ENCODE measurements at places on chromosomes 6 and 20.

- no peak for DNase-seq
Observed at GRCh38 chr20:42179768-42180167, 561.6 kb upstream of the CHD6 start.

DNA sequence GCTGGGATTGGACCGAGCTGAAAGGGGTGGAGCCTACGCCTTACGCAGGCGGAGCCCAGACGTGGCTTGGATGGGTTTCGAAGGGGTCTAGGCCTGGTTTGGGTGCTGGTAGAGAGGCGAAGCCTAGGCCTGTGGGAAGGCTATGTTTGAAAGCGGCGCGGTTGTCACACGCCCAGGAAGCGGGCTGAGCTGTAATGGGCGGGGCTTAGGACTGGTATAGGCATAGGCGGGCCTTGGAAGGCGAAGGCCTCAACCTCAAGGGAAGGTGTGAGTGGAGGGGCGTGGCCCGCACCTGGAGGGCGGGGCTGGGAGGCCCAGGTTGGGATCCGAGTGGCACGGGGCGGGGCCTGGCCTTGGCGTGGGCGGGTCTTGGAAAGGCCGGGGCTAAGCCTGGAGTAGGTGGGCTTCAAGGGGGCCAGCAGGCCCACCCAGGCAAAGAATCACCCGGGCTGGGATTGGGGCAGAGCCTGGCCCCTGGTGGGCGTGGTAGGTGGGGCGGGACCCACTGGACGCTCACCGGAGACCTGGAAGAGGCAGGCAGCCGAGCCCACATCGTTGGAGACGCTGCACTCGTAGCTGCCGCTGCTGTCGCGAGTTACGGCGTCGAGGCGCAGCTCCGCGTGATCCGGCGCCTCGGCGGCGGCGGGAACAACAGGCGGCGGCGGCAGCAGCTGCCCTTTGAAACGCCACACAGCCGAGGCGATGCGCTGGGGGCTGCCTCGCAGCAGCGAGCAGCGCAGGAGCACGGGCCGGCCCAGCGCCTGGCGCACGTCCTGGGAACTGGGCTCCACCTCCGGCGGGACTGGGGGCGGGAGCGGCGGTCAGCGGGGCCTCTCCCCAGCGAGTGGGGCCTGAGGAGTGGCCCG is 49.0 kb downstream of the MDGA1 start:
- DNase-seq: no peak

DNA sequence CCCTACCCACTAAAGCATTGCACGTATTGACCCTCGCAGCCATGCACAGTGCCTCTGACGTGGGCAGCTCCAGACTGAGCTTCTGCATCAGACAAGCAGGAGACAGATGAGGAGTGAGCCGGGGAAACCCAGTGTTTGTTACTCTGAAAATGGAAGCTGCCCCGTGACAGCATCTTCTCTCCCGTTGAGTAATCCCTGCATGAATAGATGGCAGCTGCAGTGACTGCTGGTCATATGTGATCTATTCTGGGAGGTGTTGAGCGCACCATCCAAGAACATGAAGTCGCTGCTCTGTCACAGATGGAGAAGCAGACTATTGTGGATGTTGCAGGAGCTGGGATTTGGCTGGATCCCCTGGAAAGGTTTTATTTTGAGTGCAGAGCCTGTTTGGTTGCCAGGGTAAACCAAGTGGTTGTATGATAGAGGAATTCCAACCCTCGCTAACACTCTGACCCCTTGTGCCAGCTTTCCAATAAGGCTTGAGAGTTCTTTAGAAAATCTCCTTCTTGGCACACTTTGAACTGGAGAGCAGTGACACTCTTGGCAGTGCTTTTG is 242.2 kb downstream of the NRN1 start:
- no peak for DNase-seq

- no peak for DNase-seq
Observed at GRCh38 chr6:42449917-42450476, 1.7 kb downstream of the TRERF1 start.

GRCh38 chr6:168607272-168608112 is 166.5 kb downstream of the SMOC2 start:
- no peak for DNase-seq

- no peak for DNase-seq
Observed at GRCh38 chr6:170297576-170298330, 6.9 kb upstream of the DLL1 start.

- DNase-seq: no peak
Observed at GRCh38 chr20:5767493-5768098, 17.4 kb downstream of the SHLD1 start.

- DNase-seq: no peak
Observed at GRCh38 chr6:104700371-104701185, 159.1 kb downstream of the HACE1 start.

DNA sequence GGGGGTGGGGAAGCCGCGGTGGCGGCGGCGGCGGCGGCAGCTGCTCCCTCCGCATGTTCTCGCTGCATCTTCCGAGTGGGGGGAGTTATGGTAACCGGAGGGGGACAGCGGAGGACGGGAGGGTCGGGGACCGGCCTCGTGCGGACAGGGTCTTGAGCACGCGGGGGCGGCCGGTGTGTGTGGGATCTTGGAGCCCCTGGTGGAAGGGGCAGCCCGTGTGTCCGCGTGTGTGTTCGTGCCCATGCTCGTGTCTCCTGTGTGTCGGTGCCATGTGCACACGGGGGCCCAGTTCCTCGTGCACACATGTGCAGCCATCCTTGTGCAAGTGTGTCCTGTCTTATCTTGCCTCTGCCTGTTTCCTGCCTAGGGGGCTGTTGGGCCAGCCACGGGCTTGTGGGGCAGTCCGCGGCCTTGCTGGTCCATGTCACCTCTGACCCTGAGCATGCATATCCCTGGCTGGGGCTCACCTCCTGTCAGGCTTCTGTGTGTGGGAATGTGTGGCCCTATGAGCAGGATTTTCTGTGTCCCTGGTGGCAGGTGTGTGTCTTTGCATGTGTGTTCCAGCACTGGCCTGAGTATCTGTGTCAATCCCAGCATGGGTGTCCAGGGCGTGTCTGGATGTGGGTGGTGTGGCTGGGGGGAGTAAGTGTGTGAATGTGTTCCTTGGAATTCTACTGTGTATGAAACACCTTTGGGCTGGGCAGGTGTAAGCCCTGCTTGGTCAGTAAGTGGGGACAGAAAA is 8.5 kb downstream of the SYNGAP1 start:
- DNase-seq: no peak

All from SIG-M5 (cell line).